Activated naive CD4-positive, alpha-beta T cell treated with anti-CD3 and anti-CD28 coated beads, Interleukin-2, amount 10 ng/mL, durations not matched to agents 7 days and 5 days (primary cell): ENCODE measurements at places on chromosomes 12 and 14.
A peak's percentile ranks its signal among the peaks of the same experiment; 100 is the strongest.

- DNase-seq: no peak
Observed at GRCh38 chr14:98130691-98131090, 1141.3 kb downstream of the BCL11B start.

- no peak for DNase-seq
Observed at GRCh38 chr14:53874704-53875103, 81.9 kb downstream of the BMP4 start.

DNA sequence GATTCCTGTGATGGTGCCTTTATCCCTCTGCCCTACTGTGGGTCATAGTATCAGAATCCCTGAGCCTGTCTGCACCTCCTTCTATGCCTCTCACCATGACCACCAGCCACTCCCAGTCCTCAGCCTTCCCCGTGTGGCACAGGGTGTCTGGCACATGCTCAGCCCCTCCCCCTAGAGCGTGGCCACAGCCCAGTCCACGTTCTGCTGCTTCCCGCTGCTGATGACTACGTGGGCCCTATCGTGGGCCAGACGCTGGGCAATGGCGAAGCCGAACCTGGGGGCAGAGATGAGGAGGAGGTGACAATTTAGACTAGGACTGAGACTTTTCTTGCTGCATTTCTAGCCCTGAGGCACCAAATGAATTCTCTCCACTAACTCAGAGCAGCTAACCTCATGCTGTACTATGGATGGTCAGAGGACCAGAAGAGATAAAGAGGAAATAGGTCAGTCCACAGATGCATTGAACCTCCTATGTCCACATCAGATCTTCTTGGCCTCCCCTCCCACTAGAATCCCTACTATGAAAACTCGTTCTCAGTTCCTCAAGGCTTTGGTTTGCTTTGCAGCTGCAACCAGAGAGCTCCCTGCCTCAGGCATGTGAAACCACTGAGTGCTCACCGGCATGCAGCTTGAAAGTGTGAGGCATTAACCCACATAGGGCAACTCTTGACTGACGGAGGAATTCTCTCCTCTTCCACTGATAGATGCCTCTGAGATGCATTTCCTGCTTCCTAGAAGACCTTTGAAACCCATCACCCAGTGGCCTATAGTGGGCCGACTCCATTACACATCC is 126.3 kb upstream of the DHRS4 start:
- DNase-seq: no peak

DNA sequence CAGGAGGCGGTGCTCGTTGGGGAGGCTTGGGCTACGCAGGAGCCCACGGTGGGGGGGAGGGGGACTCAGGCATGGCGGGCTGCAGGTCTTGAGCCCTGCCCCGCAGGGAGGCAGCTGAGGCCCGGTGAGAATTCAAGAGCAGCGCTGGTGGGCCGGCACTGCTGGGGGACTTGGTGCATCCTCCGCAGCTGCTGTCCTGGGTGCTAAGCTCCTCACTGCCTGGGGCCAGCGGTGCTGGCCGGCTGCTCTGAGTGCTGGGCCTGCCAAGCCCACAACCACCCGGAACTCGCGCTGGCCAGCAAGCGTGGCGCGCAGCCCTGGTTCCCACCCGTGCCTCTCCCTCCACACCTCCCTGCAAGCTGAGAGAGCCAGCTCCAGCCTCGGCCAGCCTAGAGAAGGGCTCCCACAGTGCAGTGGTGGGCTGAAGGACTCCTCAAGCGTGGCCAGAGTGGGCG is 3.2 kb downstream of the METTL25 start:
- DNase-seq: no peak

DNA sequence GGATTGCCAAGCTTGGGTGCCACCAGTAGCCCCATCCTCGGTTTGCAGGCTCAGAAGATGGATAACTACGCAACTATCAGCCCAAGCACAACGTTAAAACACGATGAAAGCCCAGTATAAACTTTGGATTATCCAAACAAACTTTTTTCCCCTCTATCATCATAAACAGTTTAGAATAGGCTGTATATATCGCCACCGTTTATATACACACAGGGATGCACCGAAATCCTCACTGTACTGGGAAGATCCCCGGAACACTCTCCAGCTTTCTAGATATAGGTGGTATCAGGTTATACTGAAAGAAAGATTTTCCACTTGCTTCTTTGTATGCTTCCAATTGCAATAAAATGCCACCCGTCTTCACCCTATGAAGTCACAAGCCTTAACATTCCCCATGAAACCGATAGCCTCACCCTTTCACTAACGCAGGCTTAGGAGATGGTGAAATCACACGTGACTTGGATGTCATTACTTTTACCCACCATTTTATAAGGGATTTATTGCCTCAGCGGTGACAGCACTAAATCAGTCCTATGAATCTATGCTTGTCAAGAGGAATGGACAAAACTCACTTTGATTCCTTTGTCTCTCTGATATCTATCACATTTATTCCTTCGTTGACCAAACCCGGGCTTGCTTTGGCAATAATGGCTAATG is 207.6 kb upstream of the FOXN3 start:
- no peak for DNase-seq

GRCh38 chr14:92750994-92751400 is 2.6 kb upstream of the LGMN start:
- no peak for DNase-seq

DNA sequence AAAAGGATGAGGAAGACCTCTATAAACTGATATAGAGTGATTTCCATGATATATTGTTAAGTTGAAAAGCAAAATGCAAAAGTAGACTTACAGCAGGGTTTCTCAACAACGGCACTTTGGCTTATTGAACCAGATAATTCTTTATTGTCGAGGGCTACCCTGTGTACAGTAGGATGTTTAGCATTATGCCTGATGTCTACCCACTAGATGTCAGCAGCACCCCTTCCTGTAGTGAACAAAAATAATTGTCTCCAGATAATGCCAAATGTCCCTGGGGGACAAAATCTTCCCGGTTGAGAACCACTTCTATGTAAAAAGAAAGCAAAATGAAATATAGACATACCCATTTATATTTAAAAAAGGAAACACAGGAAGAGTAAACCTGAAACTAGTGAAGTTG is 32.4 kb downstream of the ABCD2 start:
- peak; percentile 31 for DNase-seq
